DMS153 (cell line): ENCODE measurements at places on chromosomes 16 and 17.
A peak's percentile ranks its signal among the peaks of the same experiment; 100 is the strongest.

- no peak for DNase-seq
These were observed 1.1 kb upstream of the MEAK7 start for GRCh38 chr16:84505249-84506187.

- DNase-seq = no peak
These were observed 14.7 kb upstream of the FAM83G start for GRCh38 chr17:19019041-19019941.

GRCh38 chr17:21286066-21286770, 1.7 kb downstream of the MAP2K3 start:
- DNase-seq = peak; percentile 32

GRCh38 chr16:71848622-71849021, 2.8 kb downstream of the ATXN1L start:
- no peak for DNase-seq

GRCh38 chr17:30332057-30332542, 1.8 kb downstream of the TMIGD1 start:
- DNase-seq = no peak

GRCh38 chr16:35794896-35795295, 2335.5 kb downstream of the TP53TG3F start:
- DNase-seq = no peak

DNA sequence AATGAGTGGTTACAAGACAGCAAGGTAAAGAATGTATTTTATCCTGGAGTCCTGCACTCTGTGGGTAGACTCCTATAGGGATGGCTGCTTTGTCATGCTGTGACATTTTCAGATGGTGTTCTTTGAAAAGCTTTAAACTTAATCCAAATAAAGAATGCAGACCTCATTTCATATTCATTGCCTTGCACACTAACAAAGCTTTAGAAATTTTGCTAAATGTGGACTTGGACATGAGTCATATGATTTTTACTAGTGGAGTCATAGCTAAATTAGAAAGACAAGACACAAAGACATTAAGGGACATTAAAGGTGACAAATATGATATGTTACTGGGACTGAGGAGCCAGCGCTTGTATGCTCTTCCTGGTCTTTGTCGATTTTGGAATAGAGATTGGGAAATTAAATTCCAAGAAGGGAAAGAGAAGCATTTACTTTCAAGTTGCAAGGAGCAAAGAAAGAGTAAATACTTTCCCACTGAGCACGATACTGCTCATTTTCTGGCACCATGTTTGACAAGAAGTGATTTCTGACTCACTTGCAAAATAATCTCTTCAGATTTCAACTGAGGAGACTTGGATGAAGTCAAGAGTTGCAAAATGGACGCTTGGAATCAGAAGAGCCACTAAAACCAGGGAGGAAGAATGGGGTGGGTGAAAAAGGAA, 152.9 kb upstream of the MYOCD start:
- DNase-seq = no peak

DNA sequence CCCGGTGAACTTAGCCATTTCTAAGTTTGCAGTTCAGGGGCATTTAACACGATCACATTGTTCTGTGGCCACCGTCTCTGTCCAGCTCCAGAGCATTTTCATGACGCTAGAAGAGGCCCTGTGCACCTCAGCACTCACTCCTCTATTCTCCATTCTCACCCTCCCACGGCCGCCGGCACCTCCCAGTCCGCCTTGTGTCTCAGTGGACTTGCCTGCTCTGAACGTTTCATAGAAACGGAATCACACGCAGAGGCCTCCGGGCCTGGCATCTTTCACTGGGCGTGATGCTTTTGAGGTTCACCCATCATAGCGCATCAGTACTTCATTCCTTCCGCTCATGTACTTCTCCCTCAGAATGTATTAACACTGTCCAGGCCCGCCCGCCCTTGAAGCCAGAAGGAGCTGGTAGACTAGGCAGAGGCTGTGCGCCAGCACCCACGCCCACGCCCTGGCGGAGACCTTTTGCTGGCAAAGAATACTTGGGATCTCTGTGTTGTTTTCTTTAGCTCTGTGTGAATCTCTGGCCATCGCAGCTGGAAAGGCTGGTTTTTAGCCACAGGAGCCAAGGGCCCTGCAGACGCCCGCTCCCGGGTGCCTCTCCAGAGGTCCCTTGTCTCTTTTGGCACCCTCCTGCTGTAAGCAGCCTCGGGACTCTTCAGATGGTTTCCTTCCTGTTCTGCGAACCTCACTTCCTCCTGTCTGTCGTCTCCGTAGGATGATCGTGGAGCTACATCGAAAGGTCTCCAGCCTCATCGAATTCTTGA, 23.4 kb upstream of the JPT2 start:
- no peak for DNase-seq

DNA sequence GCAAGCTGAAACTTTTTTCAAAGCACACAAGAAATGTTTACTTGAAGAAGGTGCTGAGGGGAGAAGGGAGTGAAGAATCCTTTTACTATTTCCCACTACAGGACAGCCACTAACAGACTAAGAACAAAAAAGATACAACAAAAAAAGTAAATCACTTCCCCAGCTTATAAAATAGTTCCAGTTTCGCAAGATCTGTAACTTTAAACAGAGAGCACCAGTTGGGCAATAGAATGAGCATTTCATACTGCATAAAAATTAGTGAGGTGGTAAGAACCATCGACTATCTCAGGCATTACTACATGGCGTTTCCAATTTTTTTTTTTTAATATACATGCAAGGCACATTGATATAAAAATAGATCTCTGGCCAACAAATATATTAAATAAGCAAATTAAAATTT, 11.1 kb downstream of the CRYBA1 start:
- no peak for DNase-seq

DNA sequence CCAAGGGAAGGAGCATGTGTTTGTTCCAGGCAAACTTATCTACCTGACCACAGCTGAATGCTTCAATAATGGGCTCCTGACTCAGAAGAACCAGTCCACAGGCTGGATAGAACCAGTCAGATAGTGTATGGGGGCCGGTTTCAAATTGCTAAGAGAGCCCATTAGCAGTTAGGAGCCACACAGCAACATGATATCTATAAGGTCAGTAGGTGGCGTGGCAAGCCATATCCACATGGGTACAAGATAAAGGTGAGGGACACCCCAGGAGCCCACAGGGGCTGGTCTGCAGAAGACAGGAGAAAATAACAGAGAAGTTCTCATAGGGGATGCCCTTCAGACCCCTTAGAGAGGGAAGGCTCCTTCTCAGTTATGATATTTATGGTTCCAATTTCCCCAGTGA, 31.6 kb upstream of the CDRT15 start:
- DNase-seq = no peak

DNA sequence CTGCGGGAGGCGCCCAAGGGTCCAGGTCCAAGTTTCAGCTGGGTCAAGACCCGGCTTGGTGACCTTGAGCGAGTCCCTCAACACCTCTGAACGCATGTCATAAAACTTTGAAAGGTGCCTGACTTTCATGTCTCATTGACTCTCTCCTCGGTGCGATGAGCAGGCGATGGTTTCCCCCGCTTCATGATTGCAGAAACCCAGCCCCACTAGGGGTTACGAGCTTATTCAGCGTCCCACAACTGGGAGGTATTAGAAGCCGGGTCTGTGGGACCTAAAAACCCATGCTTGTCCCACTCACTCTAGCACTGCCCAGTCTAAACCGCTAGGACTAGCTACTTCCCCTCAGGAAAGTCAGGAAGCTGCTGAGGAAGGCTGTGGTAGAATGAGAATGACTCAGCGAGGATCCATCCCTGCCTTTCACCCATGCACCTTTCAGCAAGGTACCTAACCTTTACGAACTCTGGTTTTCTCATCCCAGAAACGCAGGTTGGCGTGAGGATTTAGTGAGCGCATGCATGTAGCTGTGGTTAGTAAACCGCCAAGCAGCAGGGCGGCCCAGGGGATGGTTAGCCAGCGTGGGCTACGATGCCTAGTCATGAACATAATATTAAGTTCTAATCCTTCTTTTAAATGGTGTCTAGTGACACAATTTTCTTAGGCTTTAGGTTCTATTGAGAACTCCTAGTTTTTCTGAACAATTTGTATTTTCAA, 26.2 kb upstream of the RFFL start:
- DNase-seq = no peak

GRCh38 chr16:1874854-1875253, 2.9 kb upstream of the MEIOB start:
- DNase-seq = no peak

GRCh38 chr17:5706577-5707210, 122.4 kb upstream of the NLRP1 start:
- DNase-seq = peak; percentile 39

DNA sequence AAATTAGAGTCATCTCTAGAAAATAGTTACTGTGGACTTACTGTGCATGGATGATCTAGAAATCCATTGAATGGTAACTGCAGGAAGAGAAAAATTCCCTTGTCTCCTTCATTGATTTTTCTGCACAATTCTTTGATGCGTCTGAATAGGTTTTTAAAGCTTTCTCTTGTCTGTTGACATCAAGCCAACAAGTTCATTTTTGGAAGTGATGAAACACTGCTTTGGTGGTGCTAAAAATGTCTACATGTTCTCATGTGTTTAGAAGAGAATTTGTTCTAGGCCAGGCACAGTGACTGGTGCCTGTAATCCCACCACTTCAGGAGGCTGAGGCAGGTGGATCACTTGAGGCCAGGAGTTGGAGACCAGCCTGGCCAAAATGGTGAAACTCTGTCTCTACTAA, 57.1 kb upstream of the AXIN2 start:
- no peak for DNase-seq

- no peak for DNase-seq
These were observed 23.4 kb downstream of the MYO18A start for GRCh38 chr17:29156781-29157180.

DNA sequence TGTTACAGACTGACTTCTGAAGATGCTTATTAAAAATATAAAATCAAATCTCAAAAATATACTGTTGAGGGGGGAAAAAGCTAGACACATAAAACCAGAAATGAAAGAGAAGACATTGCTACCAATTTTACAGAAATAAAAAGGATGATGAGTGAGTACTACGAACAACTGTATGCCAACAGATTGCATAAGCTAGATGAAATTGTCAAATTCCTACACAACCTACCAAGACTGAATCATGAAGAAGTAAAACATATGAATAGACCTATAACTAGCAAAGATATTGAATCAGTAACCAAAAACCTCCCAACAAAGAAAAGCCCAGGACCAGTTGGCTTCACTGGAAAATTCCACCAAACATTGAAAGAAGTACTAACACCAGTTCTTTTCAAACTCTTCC, 3.5 kb upstream of the CAPNS2 start:
- DNase-seq = no peak

GRCh38 chr17:78530675-78531074, 46.5 kb downstream of the DNAH17 start:
- DNase-seq = no peak

- DNase-seq = no peak
These were observed 43.5 kb downstream of the PKD1 start for GRCh38 chr16:2092256-2092620.

DNA sequence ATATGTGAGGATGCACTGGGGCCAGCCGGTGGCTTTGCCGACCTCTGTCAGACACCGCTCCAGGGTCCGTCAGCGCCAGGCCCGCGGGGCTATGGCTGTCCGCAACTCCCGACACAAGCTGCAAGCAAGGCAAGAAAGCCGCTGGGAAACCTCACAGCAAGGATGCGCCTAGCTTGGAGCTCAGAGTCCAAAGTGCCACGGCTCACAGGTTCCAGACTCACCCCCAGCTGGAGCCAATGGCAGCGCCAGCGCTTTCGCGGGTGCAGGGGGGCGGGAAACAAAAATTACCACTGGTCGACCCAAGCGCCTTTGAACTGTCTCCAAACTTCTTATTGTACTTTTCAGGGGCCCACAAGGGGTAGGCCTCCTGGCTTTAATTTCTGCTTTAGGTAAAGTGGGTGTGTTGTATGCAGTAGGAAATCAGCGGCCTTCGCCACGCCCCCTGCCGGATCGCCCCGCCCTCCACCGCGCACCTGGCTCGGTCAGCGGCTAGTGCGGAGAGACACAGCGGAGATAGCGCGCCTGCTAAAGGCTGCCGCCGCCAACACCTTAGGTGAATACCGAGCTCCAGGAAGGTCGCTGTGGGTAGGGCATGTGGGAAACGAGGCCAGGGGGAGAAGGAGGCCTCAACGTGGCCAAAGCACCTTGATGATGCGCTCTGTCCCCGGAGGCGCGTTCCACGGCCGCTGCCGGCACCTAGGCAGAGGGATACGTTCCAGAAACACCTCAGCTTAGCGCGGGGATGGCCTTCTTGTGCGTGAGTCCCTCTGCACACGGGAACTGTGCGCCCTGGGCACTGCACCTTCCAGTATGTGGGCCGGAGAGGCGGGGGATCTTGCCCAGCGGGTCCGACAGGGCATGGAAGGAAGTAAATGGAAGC, 61.0 kb upstream of the RBL2 start:
- no peak for DNase-seq

DNA sequence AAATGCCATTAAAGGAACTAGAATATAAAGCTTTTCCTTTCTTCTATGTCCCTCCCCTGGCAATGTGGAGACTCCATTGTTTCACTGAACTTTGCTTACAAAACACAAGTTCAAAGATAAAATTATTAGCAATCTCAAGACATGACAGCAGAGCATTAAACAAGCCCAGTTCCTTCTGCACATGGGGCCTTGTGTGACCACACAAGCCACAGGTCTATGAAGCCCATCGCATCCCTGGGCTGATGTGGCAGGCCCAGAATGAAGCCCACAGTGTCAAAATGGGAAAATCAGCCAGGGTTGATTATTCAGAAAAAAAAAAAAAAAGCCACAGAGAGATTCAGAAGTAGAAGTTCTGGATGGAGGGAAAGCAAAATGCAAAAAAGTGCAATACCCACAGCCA, 12.9 kb upstream of the SLC39A11 start:
- no peak for DNase-seq

- DNase-seq = no peak
These were observed 24.3 kb downstream of the CCL4 start for GRCh38 chr17:36127911-36128310.

DNA sequence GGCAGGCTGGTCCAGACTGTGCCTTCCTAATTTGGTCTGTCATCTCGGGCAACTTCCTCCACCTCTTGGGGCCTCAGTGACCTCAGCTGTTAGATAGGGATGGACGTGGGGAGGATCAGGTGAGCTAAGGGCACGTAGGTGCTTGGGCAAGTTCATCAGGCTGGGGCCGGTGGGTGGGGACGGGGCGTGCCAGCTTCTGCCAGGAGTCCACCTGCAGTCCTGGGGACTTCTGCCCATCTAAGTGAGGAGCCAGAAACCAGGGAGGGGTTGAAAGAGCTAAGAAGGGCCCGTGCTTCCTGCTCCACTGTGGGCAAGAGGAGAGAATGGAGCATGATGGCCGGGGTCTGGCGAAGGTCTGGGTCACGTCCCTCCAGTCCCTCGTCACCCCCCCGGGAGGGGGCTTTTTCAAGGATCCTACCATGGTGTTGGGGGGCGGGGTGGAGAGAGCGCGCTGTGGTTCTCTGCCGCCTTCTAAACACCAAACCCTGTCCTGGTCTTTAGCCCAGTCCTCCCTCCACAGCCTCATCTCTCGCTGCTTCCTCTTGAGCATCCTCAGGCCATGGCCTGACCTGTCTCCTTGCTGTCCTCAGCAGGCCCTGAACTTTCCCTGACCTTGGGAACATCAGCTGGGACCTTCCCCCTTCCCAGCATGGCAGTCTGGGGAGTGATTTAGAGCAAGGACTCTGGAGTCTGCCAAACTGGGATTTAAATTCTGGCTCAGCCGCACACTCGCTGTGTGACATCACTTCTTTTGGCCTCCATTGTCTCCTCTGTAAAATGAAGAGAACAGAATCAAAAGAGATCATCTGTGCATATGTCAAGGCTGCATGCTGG, 21.6 kb downstream of the SPNS2 start:
- no peak for DNase-seq
